Peyer's patch (tissue), 4 donors: ENCODE measurements at places on chromosomes 6 and 20. TPM values are rescaled to one million over a fixed set of nuclear protein-coding genes. Genes with fewer than 3 reads are reported as not detected.

The PLG gene
- total RNA-seq, result not detected

The GTPBP2 gene
- total RNA-seq, result 94.4 TPM

The GABRR1 gene
- total RNA-seq, result not detected

The DOK5 gene
- not detected for total RNA-seq

The B3GAT2 gene
- not detected for total RNA-seq

The BCLAF1 gene
- 146 TPM for total RNA-seq

The BMP7 gene
- not detected for total RNA-seq

The TINAG gene
- total RNA-seq, result 45.8 TPM

The LY6G6C gene
- total RNA-seq, result not detected

The STXBP5 gene
- total RNA-seq, result 82.8 TPM

DNA sequence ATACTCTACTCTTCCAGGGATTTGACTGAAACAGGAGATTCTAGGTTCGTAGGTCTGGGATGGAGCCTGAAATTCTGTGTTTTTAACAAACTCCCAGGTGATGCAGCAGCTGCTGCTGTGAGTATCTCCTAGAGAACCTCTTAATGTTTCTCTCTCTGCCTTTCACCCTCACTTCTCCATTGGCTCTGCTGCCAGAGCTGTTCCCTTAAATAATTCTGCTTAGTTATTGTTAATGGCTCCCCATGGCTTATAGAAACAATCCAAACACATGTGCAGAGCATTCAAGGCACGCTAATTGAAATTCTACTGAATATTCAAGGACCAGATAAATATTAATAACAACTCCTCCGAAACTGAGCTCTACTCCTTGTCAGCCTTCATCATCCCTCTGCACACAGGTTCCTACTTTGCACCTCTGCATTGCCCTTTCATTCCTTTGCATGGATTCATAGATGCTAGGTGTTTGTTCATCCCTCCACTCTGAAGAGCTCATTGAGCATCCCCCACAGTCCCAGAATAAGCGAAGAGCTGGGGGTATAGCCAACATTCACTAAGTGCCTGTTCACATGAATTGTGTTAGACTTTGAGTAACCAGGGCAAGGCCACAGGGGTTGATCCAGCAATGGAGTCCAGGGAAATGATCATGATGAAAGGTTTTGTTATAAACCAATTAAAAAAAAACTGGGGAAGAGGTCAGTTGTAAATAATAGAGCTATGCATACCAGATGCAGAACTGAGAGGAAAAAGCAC lies 488.4 kb upstream of the JAG1 start:
- H3K4me3 ChIP-seq, result no peak overlapping the region
- DNase-seq, result no peak
- no peaks in the 10 kb centered on the region for H3K4me1 ChIP-seq

- no peak overlapping the region for H3K27ac ChIP-seq
- no peaks in the 10 kb centered on the region for H3K36me3 ChIP-seq
- no peak for DNase-seq
Observed at GRCh38 chr6:134419716-134420115, 101.8 kb upstream of the SGK1 start.

GRCh38 chr6:17423026-17423425 lies 29.6 kb downstream of the CAP2 start:
- no peak for DNase-seq
- no peaks in the 10 kb centered on the region for H3K27me3 ChIP-seq
- H3K4me1 ChIP-seq, result no peaks in the 10 kb centered on the region
- H3K4me3 ChIP-seq, result no peak overlapping the region
- no peaks in the 10 kb centered on the region for H3K36me3 ChIP-seq
- H3K27ac ChIP-seq, result no peak overlapping the region

DNA sequence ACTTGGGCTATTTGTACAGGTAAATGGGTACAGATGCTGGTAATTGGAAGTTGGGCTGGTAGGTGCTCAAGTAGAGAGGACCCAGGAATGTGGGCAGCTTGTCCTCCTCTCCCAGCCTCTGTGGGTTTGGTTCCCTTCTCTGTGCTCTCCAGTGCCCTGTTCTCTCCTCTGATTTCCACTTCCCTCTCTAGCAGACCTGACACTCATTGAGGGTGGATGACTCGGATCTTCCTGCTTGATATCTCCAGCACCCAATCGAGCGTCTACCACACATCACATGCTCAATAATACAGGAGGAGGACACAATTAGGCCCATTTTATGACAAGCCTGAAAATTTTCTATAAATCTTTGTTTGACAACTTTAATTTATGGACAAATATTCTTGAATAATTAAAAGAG lies 23.7 kb downstream of the CST1 start:
- no peak overlapping the region for H3K4me3 ChIP-seq
- no peak for DNase-seq
- no peaks in the 10 kb centered on the region for H3K27me3 ChIP-seq
- no peaks in the 10 kb centered on the region for H3K4me1 ChIP-seq

GRCh38 chr6:42338744-42339222 lies 112.9 kb downstream of the TRERF1 start:
- no peaks in the 10 kb centered on the region for H3K4me1 ChIP-seq
- H3K36me3 ChIP-seq, result no peaks in the 10 kb centered on the region
- no peaks in the 10 kb centered on the region for H3K27me3 ChIP-seq
- no peak for DNase-seq

GRCh38 chr20:1118336-1119127 lies at the start of gene PSMF1:
Gene PSMF1, plus strand, starts transcription at chr20:1118602. Its CDS starts 172 bp downstream, at chr20:1118774.
- DNase-seq, result peak; percentile 98
- H3K4me3 ChIP-seq, result peak within 1 kb of the TSS; percentile 92
- H3K36me3 ChIP-seq, result no peaks in the 10 kb centered on the region
- no peaks in the 10 kb centered on the region for H3K4me1 ChIP-seq
- peak within 1 kb of the TSS; percentile 82 for H3K27ac ChIP-seq

DNA sequence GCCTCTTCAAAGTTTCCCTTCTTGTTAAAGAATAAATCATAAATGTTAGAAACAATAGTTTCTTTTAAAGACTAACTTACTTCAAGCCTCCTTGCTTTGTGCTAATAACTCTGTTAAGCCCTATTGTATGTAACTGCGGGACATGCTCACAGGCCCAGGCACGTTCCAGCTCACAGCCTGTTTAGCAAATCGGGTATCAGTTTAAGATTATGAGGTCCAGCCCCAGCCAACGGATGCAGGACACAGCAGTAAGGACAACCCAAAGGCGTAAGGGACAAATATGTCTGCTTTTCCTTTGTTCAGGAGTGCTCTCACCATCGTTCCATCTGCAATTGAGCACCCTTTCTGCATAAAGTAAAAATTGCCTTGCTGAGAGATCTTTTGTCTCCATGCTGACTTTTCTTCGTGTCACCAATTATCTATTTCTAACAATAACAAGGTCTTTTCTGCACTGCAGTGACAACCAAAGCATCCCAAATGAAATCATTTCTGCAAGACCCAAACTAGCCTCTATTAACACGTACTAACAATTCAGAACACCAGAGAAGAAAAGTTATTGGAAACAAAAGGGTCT lies 1.4 kb downstream of the C6orf52 start:
- no peak overlapping the region for H3K4me3 ChIP-seq
- DNase-seq, result no peak
- no peaks in the 10 kb centered on the region for H3K27me3 ChIP-seq

GRCh38 chr6:33692078-33692759 lies 19.3 kb downstream of the UQCC2 start:
- H3K4me3 ChIP-seq, result no peak overlapping the region
- H3K36me3 ChIP-seq, result no peaks in the 10 kb centered on the region
- peaks cover 16% of the 10 kb centered on the region for H3K4me1 ChIP-seq
- DNase-seq, result no peak
- no peaks in the 10 kb centered on the region for H3K27me3 ChIP-seq

DNA sequence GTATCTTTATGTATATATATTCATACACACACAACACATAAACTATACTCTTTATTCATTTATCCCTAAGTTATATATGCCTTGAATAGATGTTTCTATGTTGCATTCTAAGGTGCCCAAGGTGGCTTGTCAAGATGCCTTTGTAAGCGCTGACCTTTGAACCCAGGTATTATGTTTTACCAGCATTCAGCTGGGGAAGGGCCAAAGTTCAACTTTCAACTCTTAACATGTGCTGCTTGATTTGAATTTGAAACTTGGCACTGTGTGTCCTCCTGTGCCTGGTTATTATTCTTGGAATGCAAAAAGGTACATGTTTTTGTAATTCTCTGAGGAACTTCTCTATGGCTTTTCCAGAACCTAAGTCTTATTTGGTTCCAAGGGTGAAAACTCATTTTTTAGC lies 146.5 kb downstream of the EDN1 start:
- no peak overlapping the region for H3K4me3 ChIP-seq
- no peaks in the 10 kb centered on the region for H3K27me3 ChIP-seq
- H3K27ac ChIP-seq, result no peak overlapping the region
- H3K4me1 ChIP-seq, result no peaks in the 10 kb centered on the region
- peak; percentile 68 for DNase-seq

- no peak overlapping the region for H3K27ac ChIP-seq
- H3K27me3 ChIP-seq, result no peaks in the 10 kb centered on the region
- no peak for DNase-seq
- no peaks in the 10 kb centered on the region for H3K36me3 ChIP-seq
Observed at GRCh38 chr20:38043512-38044300, 10.2 kb downstream of the RPRD1B start.

- H3K4me1 ChIP-seq, result no peaks in the 10 kb centered on the region
- no peak for DNase-seq
- no peak overlapping the region for H3K4me3 ChIP-seq
- H3K27ac ChIP-seq, result no peak overlapping the region
- H3K27me3 ChIP-seq, result no peaks in the 10 kb centered on the region
Observed at GRCh38 chr6:46305833-46306232, 135.1 kb upstream of the ENPP5 start.

DNA sequence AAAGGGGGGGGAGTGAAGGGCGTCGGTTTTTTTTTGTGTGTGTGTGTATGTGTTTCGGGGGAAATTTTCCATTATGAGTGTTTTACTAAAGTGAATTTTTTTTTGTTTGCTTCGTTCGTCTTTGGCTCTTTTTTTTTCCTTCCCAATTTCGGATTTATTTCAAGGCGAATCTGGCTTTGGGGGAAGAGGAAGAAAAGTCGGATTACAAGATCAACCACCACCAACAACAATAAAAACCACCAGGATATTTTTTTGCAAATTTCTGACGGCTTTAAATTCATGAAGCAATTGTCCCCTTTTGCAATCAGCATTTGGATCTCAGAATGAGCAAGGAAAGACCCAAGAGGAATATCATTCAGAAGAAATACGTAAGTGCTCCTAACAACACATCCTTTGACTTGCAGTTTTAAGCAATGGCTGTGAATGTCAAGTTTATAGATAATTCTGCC lies 372 bp downstream of the JARID2 start:
- no peaks in the 10 kb centered on the region for H3K27me3 ChIP-seq
- no peaks in the 10 kb centered on the region for H3K36me3 ChIP-seq
- no peaks in the 10 kb centered on the region for H3K4me1 ChIP-seq
- peak overlapping the region; percentile 95 for H3K27ac ChIP-seq

DNA sequence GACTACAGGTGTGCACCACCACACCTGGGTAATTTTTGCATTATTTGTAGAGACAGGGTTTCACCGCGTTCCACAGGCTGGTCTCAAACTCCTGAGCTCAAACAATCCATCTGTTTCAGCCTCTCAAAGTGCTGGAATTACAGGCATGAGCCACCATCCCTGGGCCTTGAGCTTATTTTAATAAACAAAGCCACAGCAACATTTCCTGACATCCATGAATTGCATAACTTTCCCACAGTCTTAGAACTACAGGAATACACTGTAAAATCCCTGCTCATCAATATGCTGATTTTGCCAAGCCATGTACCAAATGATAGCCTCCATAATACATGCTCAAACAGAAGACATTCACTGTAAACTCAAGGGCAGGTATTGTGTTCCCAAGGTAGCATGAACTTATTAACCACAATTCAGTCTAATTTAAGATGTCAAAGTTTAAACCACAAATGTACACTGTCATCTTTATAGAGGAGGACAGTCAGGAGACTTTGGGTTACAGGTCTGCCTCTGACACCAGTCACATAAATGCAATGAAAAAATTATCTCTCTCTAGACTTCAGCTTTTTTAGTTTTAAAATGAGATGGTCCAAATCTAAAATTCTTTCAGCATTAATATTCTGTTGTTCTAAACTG lies 40.0 kb downstream of the NUDT3 start:
- H3K4me1 ChIP-seq, result no peaks in the 10 kb centered on the region
- no peaks in the 10 kb centered on the region for H3K36me3 ChIP-seq
- no peaks in the 10 kb centered on the region for H3K27me3 ChIP-seq
- no peak for DNase-seq

DNA sequence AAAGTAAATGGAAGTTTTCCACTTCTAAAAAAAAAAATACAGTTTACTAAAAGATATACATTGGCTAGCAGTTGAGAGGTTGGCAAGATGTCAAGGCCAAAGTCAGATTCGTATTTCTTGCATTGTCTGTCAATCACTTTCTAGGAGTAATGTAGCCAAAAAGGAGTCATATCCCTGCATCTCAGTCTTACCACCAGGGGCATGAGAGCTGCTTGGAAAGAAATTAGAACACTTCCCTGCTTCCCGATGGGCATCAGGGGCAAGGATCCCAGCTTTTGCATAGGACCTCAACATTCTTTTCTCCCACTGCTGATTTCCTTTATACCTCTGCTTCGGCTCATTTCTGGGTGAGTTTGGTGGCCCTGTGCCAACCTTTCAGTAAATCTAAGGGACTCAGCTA lies 581.0 kb upstream of the MAP3K7 start:
- no peak for DNase-seq
- no peaks in the 10 kb centered on the region for H3K36me3 ChIP-seq
- no peak overlapping the region for H3K4me3 ChIP-seq

GRCh38 chr6:157455731-157456523 lies 74.9 kb downstream of the ZDHHC14 start:
- peaks cover 4% of the 10 kb centered on the region for H3K4me1 ChIP-seq
- no peak for DNase-seq
- no peak overlapping the region for H3K4me3 ChIP-seq
- H3K27me3 ChIP-seq, result no peaks in the 10 kb centered on the region
- no peak overlapping the region for H3K27ac ChIP-seq

DNA sequence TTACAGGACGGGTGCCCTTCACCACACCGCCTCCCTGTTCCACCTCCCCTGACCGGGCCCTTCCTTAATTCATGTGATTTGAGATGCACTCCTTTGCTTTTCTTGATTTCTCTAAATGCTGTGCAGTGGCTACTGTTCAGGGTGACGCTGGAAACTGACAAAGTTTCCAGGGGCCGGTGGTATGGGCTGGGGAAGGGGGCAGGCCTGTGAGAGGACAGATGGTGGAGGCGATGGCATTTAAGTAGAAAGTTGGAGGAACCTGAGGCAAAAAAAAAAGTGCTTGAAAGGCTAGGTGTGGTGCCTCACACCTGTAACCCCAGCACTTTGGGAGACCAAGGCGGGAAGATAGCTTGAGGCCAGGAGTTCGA lies 121.6 kb upstream of the RNF24 start:
- H3K4me3 ChIP-seq, result no peak overlapping the region
- H3K36me3 ChIP-seq, result no peaks in the 10 kb centered on the region

DNA sequence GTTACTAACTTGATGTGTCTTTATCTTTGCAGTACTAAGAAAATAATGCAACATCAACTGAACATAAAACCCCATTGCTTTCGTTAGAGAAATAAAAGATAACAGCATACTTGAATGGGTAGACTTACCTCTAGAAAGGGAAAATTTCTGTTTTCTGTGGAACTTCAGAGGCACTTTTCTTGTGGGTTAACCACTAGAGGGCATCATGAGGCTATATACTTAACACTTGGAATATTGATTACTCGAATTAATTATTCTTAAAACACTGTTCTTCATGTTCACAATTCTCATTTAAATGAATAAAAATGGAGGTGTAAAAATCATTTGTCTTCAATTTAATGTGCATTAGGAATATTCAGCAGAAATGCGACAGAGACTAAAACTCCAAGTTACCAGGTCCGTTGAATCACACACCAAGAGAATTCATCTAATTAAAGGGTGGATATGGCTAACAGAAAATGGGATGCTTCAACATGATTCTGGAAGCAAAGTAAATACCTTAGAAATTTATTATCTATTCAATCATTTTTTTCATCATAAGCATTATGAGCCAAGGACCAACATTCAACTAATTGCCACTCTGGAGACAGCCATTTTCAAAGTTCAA lies 330.8 kb upstream of the PREP start:
- DNase-seq, result no peak
- no peaks in the 10 kb centered on the region for H3K36me3 ChIP-seq
- H3K27ac ChIP-seq, result no peak overlapping the region
- no peaks in the 10 kb centered on the region for H3K27me3 ChIP-seq
- H3K4me3 ChIP-seq, result no peak overlapping the region
